GM04503 (cell line): ENCODE measurements at places on chromosomes 12 and 14.

GRCh38 chr12:126784328-126784921 is 1482.5 kb upstream of the TMEM132C start:
- DNase-seq, result peak; percentile 4

DNA sequence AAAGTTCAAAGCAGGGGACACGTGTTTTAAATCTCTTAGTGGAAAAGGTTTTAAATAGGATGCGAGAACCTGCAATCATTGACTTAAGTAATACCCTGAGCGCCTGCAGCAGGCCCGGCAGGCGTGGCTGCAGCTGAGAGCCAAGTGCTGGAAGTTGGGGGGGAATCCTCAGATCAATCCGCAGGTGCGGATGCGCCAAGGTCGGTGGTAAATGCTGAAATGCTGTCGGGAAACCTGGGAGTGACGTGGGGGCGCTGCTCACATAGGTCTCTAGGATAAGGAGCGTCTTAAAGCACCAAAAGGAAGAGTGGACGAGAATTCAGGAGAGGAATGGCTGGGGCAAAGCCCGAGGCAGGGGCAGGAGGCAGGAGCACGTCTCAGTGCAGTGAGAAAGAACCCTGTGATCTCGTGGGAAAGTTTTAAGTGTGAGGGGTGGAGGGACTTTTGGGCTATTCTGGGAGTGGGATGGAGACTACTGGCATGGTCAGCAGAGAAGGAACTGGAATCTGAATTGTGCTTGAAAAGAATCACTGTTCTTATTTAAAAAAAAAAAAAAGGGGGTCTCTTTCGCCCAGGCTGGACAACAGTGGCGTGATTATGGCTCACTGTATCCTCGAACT is 883 bp upstream of the CDCA4 start:
- DNase-seq, result no peak

- DNase-seq, result no peak
Measured at GRCh38 chr12:98924-99352, 32.4 kb downstream of the IQSEC3 start.

DNA sequence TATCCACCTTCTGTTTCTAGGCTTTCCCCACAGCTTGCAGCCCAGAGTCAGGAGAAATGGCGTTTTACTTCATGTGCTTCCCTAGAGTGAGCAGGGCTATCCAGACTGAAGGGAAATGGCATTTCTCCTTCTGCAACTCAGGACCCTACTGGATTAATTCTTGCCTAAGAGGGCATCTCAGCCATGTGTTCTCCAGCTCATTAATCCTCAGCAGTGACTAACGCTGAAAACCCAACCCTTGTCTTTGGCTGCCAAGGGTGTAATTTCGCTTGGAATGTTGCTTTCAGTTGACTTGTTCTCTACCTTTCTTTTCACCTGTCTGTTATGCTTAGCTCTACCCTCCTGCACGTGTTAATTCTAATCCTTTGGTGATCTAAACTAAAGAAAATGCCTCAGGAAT is 21.0 kb upstream of the EMP1 start:
- DNase-seq, result no peak

DNA sequence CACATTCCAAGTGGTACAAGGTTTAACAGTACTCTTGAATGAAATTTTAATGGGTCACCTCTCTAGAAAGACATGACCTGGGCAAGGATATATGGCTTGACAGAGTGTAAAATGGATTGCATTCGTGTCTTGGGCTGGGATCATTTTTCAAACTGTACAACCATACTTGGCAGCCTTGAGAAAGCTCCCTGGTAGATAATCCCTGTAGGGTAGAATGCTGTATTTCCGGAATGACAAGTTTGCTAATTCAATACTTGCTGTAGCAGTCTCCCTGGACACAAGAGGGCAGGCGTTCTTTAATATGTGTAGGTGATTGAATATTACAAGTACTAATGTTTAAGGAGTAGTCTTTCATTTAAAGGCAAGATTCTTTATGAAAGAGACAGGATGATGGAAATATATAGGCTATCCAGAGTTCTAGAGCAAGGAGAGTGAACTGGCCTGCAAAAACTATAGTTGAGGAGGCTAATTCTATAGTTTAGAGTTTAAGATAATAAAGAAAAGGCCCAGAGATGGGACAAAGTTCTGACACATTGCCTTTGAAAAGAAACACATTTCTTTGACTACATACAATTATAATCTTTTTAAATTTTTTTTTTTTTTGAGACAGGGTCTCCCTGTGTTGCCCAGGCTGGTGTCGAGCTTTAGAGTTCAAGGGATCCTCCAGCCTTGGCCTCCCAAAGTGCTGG is 53.4 kb downstream of the PLBD1 start:
- no peak for DNase-seq

GRCh38 chr14:35632271-35632670 is 98.3 kb downstream of the INSM2 start:
- no peak for DNase-seq

DNA sequence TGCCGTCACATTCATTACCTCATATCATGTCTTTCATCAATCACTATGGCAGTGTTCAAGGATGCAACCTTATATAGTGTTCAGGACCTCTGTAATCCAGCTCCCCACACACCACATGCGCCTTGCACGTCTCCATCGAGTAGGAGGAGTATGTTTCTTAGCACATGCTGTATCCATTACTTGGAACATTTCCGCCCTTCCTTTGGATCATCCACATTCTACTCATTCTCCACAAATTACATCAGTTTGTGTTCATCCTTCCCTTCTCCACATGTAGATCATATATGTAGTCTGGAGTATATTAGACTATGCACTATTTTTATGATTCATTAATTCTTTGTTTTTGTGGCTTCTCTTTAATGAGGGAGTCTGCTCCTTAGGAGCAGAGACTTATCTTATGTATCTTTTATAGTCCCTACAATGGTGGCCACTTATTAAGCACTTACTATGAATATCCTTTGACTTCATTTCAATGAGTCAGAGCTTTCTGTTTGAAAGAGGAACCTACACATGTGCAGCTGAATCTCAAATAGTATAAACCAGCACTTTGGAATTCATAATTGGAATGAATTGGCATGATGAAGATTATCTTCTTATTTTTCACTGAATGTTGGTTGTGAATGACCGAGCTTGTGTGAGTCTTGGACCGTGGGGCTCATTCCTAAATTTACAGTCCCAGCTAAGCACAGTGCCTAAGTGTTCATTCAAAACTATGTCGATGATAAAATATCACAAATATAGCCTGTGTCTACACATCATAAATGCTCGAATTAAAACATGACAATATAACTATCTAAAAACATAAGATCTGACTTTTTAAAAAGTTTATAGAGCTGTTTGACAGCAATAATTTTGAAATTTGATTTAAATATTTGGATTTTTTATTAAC is 30.2 kb upstream of the NPAS3 start:
- DNase-seq, result no peak

- DNase-seq, result no peak
Measured at GRCh38 chr12:130420071-130420470, 82.4 kb downstream of the PIWIL1 start.

GRCh38 chr14:89779707-89780106 is 174.8 kb downstream of the EFCAB11 start:
- DNase-seq, result no peak

GRCh38 chr14:82009076-82009475 is 475.4 kb upstream of the SEL1L start:
- no peak for DNase-seq

GRCh38 chr12:109605599-109606228 is 32.1 kb downstream of the MVK start:
- no peak for DNase-seq

GRCh38 chr12:109473006-109473405 is 4.1 kb downstream of the KCTD10 start:
- DNase-seq, result no peak

GRCh38 chr12:98595243-98595988 is 1.9 kb downstream of the SLC25A3 start:
- DNase-seq, result peak; percentile 37
